Neural cell (in vitro differentiated cells): ENCODE measurements at places on chromosomes 1 and 21. TPM values are rescaled to one million over a fixed set of nuclear protein-coding genes. Genes with fewer than 3 reads are reported as not detected.

SEC22B gene
- polyA plus RNA-seq, result 29.3 and 29.9 TPM in 2 replicates

HSD3B2 gene
- not detected in 2 replicates for polyA plus RNA-seq

SPRR2A gene
- not detected in 2 replicates for polyA plus RNA-seq

LRRC7 gene
- 113 and 141 TPM in 2 replicates for polyA plus RNA-seq

HMCN1 gene
- polyA plus RNA-seq, result 0.02 and 0.66 TPM in 2 replicates

KCND3 gene
- polyA plus RNA-seq, result 7.0 and 7.8 TPM in 2 replicates

CDK18 gene
- not detected in 2 replicates for polyA plus RNA-seq

KIF14 gene
- 0.46 and 0.69 TPM in 2 replicates for polyA plus RNA-seq

G0S2 gene
- 0.33 TPM in 1 of 2 replicates, not detected in the other for polyA plus RNA-seq

LAMTOR2 gene
- polyA plus RNA-seq, result 81.3 and 82.6 TPM in 2 replicates

VWA1 gene
- 0.88 and 1.4 TPM in 2 replicates for polyA plus RNA-seq

HES5 gene
- polyA plus RNA-seq, result 0.81 TPM in 1 of 2 replicates, not detected in the other

SMCP gene
- polyA plus RNA-seq, result not detected in 2 replicates

TGFBR3 gene
- 0.25 and 0.28 TPM in 2 replicates for polyA plus RNA-seq

PCP4 gene
- 9.2 and 10.1 TPM in 2 replicates for polyA plus RNA-seq

MYOG gene
- polyA plus RNA-seq, result not detected in 2 replicates

ALX3 gene
- polyA plus RNA-seq, result not detected in 2 replicates

IFI44 gene
- not detected in 2 replicates for polyA plus RNA-seq
